ENCODE measurements at places on chromosomes 4 and X.

DNA sequence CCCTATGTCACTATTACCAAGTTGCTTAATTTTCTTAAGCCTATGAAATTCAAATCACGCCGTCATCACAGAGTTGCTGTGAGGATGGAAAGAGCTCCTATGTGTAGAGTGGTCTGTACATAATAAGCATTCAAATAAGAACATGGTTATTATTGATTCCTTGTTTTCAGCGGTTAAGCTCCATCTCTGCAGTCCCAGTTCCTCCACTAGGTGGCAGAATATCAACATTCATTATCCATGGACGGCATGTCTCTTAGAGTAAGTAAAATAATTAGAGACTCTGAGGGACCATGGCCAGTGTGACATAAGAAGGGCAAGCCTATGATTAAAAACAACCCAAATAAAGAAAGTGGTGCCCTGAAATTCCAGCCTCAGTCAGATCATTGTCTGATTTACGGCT is 132.5 kb upstream of the NHS start:
- peak; percentile 45 for DNase-seq

DNA sequence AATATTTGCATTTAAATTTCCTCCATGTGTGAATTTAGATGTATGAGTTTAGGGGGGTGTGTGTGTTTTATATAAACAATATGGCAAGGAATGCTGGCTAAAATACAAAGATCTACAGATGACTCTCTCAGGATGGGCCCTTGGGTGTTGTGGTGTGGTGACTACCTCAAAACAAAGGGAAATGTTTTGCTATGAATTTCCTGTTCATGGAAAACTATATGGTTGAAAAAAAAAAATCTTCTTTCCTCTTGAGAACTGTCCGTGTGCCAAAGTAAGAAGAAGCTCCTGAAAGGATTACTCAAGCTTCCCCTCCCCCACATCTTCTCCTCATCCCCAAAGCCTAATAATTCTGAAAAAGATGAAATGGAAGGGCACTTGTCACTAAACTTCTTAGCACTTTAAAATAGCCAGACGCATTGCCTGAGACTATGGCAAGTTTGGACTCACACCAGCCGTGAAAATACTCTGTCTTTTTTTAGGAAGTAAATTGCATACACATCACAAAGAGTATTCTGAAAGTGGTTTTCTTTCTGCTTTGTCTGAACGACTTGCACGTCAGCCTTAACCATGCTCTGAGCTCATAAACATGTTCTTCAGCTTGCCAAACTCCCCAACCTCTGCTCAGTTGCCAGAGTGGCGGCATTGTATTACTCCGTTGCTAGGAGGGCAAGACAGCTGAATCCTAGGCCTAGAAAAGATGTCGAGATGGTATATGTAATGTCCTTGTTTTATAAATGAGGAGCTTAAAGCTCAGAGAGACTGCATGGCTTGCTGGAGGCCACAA is 250.4 kb upstream of the JADE1 start:
- DNase-seq = no peak

- peak; percentile 14 for DNase-seq
Observed at GRCh38 chr4:27000820-27001219, 140.2 kb downstream of the STIM2 start.

GRCh38 chr4:177938226-177938625 is 496.0 kb upstream of the AGA start:
- DNase-seq = no peak

- DNase-seq = no peak
Observed at GRCh38 chrX:41604177-41604576, 84.6 kb upstream of the GPR34 start.

- DNase-seq = no peak
Observed at GRCh38 chr4:54224996-54225597, 4.0 kb upstream of the PDGFRA start.

DNA sequence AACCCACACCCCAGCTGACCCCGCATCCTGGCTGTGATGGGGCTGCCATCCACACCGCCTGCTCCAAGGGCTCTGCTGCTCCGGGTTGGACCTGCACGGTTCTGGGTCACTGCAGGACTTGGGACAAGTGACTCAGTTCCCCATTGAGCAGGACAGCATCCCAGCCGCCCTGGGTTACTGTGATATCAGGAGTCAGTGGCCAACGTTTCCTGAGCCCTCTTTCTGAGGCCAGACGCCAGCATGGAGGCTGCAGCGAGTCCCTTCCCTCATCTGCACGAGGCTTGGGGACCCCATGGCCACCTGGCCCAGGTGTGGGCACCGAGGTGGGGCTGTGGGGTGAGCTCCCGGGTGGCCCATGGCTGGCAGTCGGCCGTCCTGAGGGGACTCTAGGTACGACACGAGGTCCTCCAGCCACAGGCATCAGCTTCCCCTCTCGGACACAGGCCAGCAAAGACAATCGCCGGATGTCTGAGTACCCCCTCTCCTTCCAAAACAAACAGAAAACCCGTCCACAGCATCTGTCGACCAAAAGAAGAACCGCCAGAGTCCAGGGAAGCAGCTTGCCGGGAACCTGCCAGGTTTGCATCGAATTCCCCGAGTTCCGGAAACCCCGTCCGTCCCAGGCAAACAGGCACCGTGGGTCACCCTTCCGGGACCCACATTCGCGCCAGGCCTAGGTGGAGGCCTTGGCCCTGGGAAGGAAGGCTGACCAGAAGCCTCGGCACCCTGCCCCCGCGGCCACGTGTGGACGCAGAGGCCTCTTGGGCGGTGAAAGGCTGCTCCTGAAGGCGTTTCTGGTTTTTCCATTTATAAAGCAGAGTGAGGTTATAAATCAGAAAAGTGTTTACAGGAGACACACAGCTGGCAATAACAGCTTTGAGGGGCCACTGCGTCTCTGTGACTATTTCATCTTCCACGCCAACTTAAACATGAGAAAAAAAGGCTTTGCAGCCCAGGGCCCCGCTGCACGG is 136.0 kb downstream of the FAM53A start:
- no peak for DNase-seq

- DNase-seq = no peak
Observed at GRCh38 chrX:108323751-108324150, 114.5 kb downstream of the COL4A6 start.

DNA sequence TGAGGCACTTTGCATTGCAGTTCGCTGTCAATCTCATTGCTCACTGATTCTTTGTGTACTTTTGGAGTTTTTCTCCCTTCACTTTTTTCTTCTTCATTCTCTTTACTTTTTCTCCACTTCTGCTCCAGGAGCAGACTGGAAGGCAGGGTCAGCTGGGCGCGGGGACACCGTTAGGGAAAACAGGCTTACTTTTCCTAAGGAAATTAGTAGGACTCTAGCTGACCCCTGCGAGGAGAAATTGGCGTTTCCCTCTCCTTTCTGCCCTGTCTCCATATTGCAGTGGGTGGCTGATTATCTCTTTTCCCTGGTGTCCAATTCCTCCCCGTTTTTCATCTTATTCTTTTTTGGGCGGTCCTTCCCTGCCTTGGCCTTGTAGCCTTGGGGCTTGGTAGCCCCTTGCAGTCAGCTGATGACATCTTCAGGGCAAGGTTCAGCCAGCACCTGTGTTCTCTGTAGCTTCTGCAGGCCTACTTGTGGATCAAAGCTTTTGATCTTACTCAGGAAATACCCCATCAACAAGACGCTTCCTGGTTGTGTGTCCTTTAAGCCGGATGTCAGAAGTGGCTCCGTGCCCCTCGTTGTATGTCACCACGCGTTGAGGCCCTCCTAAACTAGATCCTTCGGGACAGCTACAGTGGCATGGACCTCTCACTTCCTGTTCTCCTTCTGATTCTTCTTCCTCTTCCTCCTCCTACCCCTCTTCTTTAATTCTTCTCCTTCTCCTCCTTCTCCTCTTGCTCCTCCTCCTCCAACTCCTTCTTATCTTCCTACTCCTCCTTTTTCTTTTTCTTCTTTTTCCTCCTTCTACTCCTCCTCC is 36.1 kb downstream of the NBDY start:
- no peak for DNase-seq

DNA sequence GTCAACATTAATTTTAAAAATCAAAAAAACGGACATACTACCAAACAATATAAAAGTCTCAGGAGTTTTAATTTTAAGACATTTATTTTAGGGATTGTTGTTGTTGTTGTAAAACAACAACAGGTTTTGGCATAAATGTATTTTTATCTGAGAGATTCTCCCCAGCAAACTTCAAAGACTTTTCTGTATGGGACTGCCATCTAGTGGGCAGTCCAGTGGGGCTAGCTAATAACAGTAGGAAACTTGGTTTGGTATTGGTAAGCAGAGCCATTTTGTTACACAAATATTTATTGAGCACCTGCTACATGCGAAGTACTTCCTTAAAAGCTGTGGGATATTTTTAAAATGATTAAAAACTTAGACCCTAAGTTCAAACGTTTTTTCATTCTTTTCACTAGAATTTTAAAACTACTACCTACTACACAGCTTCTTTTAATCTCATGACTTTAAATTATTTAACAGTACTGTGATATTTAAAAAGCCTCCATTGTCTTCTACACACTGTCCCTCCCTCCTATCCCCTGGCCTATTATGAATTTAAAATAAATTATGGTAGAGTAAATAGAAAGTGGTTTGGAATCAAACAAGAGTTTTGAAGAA is 1028.4 kb upstream of the INTU start:
- peak; percentile 54 for DNase-seq

GRCh38 chr4:148097801-148098200 is 344.4 kb downstream of the NR3C2 start:
- DNase-seq = no peak

DNA sequence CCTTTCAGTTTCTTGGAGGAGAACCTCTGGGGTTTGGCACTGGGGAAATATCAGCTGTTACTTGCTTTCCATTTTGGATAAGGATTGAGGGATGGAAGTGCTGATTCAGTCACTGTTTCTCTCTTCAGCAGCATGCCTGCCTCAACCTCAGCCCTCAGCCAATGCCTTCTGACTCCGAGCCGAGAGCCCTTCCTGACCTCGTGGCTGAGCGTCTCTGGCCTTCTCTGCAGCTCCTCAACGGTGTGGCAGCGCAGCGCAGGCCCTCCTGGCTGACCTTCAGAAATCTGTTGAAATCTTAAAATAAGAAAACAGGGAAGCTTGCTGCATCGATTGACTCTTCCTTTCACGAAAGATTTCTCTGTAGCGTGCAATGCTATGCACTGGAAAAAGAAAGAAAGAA is 434.3 kb upstream of the FAT1 start:
- DNase-seq = no peak

DNA sequence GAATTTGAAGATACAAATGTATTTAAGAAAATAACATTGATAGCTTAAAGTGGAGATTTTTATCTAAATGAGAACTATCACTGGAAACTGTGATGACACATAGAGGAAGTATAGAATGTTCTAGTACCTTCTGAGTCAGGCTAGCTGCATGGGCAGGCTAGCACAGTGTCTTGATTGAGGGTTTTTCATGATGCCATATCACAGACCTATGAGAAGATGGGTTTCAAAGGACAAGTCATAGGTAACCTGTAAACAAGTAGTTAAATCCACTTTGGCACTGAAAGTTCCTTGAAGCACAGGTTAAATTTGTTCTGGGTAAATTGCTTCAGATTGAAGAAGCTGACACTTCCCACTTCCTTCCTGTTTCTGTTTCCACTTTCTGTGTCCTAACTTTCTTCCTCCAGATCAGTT is 48.2 kb upstream of the CDKN2AIP start:
- DNase-seq = no peak

- DNase-seq = no peak
Observed at GRCh38 chr4:54365691-54366090, 136.6 kb downstream of the PDGFRA start.

DNA sequence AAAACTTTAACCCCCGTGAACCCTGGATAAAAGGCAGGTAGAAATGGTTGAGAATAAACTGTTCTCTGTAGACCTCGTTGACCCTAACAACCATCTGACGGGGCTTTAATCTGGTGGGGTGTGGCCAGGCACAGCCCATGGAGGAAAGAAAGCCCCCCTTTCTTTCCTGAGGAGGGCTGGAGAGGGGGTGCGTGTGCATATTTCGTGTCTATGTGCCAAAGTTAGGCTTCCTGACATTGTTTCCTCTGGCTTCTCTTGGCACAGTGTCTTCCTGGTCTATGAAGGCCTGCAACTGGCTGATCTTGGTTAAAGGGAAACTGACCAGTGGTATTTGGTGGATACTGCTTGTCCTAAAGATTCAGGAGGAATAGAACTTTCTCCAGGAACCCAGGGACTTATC is 97.1 kb downstream of the MGST2 start:
- no peak for DNase-seq

DNA sequence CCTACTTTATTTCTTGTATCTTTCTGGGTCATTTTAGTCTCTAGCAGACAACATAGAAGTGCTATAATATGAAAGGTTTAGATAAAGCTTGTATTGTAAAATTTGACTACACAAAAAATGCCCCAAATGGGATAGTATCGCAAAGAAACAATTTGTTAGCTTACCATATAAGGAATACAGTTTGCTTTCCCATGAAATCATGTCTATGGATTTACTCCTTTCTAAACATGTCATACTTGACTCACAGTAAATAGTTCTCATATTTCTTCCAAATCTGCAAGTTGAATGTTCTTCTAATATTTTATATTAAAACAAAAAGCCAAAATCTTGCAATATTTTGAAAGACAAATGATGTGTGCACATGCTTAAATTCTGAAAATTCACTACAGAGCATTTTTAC is 103.9 kb downstream of the PPA2 start:
- no peak for DNase-seq

DNA sequence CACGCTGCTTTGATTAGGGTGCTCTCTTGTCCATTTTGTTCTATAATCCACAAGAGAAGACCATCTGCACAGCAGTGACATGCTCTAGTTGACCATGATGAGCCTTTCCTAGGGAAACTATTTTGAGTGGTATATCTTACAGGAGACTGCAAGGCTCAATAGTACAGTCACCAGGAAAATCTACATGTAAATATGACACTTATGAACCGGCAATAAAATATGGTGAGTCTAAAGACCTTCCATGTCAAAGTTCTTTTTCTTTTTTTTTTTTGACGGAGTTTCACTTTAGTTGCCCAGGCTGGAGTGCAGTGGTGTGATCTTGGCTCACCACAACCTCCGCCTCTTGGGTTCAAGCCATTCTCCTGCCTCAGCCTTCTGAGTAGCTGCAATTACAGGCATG is 103.7 kb downstream of the MGST2 start:
- no peak for DNase-seq

GRCh38 chr4:185465707-185466106 is 5.8 kb downstream of the CCDC110 start:
- no peak for DNase-seq

- DNase-seq = no peak
Observed at GRCh38 chr4:111992351-111993168, 152.7 kb upstream of the FAM241A start.

DNA sequence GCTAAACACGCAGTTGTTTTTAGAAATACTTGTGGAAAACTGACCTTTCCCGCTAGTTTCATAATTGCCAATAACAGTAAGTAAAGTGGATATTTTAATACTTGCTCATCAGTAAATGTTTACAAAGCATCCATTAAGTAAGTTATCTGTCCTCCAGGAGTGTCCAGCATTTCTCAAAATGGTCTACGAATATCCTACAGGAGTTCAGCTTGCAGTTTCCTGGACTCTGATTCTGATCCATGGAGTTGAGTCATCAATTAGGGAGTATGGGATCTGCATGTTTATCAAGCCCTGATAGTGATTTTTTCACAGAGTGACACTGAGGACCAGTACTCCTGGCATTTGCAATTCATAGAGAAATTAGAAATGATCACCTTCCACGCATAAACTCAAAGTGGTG is 325.2 kb upstream of the AADAT start:
- no peak for DNase-seq

- DNase-seq = no peak
Observed at GRCh38 chr4:62260254-62260653, 1060.1 kb downstream of the ADGRL3 start.
